ENCODE measurements at places on chromosomes 5 and 9.

DNA sequence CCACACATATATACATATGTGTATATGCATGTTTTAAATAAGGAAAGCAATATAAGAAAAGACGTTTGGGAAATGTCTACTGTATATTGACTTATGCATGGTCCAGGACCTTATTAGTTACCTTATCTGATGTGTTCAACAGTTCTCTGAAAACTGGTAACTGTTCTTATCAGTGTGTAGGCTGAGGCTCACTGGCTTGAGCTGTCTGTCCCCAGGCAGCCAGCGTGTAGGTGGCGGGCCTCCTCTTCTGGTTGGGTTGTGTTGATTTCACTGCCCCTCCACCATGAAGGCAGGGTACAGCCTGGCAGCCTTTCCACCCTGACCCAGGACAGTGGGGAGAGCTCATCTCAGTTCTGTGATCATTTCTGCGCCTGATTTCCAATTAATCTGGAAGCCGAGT lies 38.7 kb upstream of the SEMA4D start:
- DNase-seq: no peak

GRCh38 chr9:114051281-114051680 lies 26.8 kb downstream of the AMBP start:
- no peak for DNase-seq

DNA sequence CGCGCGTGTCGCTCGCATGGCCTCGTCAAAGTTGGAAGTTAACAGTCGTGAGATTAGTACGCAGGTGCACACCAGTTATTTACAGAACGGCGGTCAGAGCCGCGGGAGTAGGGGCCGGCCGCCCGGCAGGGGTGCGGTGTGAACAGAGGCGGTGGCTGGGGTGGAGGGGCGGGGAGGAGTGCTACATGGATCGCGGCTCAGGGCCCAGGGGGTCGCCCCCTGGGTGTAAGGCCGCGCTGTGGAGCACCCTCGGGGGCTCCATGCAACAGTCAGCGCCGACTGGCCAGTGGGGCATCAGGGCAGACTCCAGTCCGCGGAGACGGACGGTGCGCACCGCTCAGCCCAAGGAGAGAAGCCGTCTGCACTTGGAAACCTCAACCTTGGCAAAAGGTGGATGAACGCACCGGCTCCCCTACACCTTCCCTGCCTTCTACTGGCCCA lies 60.3 kb downstream of the ZNF354C start:
- no peak for DNase-seq

DNA sequence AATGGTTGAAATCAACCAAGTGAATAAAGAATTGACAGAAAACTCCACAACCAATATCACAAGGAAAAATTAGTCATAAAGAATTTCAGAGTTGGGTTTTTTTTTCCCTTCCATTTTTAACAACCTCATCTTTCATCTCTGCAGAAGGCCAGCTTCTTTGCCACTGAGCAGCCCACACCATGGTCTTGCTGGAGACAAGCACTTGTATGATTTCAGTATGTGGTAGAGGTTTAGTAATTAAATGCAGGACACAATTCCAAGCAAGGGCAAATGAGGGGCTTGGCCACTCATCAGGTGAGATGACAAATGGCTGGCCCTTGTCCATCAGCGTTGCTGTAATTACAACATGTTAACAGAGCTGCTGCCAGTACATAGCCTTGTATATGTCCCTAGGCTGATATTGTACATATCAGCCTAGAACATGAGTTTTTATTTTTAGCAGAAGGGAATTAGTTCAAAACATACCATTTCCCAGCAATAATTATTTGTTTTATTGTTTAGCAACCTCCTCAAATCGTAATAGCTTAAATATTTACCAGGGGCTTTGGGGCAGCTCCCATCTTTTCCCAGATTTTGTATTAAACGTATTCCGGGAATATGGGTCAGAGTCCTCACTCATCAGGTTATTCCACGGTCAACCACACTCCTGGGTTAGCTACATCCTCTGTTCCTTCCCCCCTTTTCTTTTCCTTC lies 5.0 kb upstream of the C9 start:
- DNase-seq: no peak

- DNase-seq: no peak
These were observed 11.3 kb upstream of the SVEP1 start for GRCh38 chr9:110590816-110591215.

DNA sequence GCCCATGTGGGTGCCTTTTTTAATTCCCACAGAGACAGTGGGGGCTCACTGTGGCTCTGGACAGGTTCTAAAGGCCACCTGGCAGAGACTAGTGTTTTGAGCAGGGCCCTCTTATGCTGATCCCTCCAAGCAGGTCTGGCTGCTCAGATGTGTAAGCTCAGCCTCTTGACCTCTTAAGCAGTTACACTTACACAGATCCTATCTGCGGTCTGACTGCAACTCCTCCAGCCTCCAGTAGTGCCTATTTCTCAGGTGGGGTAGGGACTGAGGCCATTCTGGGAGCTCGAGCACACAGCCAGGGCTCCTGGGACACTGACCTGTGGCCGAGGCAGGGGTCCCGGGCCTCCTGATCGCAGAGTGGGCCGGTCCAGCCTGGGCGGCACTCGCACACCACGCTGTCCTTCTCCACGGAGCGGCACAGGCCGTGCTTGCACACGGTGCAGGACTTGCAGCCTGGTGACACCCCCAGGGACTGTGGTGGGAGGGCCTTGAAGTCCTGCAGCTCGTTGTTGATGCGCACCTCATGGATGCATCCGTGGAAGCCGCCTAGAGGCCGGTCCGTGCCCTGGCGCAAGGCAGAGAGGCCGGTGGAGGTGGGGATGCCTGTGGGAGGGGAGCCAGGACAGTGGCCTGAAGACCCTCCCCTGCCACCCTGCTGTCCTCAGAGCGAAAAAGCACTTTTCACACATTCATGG lies 91.9 kb upstream of the PANK3 start:
- DNase-seq: no peak

GRCh38 chr5:94884311-94884710 lies 265.8 kb downstream of the SLF1 start:
- DNase-seq: no peak

GRCh38 chr5:505951-506525 lies 18.2 kb downstream of the SLC9A3 start:
- DNase-seq: no peak

DNA sequence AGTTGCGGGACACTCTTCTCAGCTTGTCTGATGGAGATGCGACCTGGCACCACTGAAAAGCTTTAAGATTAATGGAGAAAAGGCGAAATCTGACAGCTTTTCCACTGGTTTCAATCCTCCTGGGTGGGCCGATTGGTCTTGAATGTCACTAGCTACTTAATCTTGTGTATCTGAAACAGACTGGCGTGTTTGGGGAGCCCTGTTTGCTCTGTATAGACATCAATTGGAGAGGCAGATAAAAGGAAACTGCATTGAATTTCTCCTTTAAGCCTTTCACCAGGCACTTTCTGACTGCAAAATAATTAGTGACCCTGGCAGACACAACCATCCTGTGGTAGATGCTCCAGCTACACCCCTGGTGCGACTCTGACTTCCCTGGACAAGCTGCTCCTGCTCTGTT lies 224.2 kb downstream of the NDUFS4 start:
- no peak for DNase-seq

DNA sequence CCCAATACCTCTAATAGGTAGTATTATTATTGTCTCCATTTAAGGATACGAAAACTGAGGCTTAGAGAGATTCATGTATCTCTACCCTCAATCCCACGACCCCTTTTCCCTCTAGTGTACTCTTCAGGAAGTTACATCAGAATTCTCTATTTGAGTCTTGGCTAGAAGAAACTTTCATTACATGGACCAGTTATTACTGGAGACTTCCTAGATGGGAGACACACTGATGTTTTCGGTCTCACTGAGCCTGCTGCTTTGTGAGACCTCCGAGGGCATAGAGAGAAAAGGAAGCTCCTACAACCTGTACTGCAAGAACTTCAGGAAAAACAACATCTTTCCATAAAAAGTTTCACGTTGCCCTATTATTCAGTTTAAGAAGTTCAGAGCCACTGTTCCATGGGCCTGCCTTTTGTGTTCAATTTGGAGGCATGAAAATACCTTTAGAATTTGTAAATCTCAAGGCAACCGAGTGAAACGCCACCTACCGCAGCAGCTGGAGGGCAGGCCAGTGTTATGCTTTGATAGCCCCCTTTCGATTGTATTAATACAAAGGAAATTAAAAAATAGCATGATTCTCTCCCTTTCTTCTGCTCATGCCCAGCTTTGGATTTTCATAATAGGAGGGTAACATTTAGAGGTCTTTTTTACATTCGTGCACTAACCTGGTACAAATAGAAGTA lies 223.3 kb downstream of the EBF1 start:
- no peak for DNase-seq

GRCh38 chr5:149852641-149853330 lies 91.8 kb downstream of the PDE6A start:
- no peak for DNase-seq

- no peak for DNase-seq
These were observed 14.8 kb downstream of the NDST1 start for GRCh38 chr5:150522504-150523414.

DNA sequence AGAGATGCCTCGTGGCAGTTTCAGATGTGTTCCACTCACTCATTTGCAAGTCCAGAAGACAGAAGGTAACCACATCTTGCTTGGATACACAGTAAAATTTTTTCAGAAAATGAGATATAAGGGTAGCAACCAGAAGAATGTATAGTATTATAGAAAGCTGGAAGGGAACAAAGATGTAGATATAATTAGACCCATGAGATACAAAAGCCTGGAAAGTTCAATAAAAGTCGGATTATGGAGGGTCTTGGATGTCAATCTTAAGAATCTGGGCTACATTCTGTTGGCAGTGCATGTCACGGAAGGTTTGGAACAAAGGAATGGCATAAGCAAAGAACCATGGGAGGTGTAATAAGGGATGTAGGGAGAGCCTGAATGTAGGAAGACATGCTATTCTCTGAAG lies 5.1 kb upstream of the CEP78 start:
- no peak for DNase-seq

GRCh38 chr5:160802592-160802991 lies 49.4 kb downstream of the ATP10B start:
- no peak for DNase-seq

GRCh38 chr9:98323051-98323830 lies 67.8 kb upstream of the TBC1D2 start:
- no peak for DNase-seq

- no peak for DNase-seq
These were observed 2.2 kb downstream of the PRDM12 start for GRCh38 chr9:130666393-130667119.

DNA sequence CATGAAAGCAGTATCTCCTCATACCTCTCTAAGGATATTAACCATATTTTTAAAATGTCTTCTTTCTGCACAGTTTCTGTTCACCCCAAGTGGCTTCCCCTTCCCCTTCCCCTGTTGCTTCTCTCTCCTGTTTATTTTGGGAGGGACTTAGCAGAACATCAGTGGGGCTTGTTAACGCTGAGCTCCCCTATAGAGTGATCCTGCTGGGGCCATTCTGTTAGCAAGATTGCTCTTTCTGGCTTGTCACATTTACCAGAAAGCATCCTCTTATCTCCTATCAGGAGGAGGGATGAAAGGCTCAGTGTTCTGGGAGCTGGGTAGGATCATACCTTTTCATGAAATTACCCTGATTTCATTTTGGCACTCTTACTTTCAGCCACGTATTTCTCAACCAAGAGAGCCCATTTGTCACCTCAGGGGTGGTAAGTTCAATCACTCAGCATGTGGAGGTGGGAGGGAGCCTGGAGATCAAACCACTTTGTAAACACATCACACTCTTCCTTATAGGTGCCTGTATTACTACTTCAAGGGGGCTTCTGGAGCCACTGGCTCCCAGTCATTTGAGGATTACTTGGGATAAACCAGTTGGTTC lies 16.7 kb downstream of the NXNL2 start:
- DNase-seq: no peak

DNA sequence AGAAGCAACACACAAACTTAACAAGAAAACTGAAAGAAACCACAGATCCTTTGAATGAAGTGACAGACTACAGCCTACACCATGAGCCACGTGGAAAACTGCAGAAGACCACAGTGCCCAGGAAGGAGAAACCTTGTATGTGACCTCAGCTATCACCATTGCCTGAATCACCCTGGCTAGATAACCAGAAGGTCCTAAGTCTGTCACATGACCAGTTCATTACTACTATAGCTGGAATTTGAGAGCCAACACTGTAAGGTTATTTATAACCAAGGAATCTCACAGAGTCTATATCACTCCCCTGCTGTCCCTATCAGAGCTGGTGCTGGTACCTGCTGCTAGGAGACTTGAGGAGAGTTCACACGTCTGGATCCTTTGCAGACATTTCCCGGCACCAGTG lies 90.3 kb upstream of the FBXL17 start:
- no peak for DNase-seq

DNA sequence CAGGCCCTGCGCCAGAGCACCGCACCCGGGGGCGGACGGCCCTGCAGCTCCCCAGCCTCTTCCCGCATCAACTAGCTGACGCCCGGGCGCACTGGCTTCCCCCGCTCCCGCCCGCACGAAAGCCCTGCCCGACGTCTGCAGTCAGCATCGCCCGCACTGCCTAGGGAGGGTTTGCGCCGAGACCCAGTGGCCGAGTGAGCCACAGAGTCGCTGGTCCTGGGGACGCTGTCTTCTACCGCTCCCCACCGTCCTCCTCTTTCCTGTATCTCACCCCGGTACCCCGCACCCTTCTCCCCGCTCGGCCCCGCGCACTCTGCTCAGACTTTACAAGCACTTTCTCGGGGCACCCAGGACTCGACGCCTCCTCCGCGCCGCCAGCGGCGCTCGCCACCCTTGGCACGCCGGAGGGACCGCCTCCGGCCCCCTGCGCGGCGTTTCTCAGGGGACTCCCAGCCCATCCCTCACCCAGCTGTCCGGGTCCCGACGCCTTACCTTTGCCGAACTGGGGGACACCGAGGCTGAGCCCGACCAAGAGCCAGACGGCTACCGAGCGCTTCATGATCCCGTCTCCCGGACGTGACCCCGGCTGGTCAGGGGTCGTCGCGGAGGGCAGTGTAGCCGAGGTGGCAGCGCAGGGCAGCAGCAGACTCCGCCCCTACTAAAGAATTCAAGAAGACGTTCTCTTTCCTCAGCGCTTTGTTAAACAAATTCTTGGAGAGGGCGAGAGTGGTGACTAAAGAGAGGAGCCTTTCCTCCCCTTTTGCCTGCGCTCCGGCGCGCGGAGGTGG lies 670 bp downstream of the EDIL3 start:
- no peak for DNase-seq

- no peak for DNase-seq
These were observed 4.5 kb downstream of the LTC4S start for GRCh38 chr5:179798144-179798770.

GRCh38 chr5:2178528-2178927 lies 295.8 kb upstream of the IRX4 start:
- no peak for DNase-seq
